CD4-positive, alpha-beta T cell treated with Interleukin-1 beta for 1 hour (primary cell): ENCODE measurements at places on chromosomes 7 and 10.

DNA sequence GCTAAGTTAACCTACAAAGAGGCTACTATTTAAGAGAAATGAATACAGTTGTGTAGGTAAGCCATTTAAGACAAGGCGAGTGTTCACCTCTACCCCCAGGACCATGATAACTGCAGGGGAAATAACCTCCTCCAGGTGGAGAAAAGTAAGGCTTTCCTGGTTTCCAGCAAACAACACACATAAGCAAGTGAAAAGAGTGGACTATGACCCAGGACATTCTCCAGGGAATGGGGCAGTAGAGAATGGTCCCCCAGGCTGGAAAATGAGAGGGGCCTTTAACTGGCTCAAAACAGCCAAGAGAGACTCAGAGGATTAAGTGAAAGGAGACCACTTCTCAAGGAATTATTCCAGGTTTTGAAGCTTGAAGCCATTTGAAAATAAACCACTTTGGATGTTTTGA, 101.0 kb upstream of the GJD4 start:
- DNase-seq = no peak

- DNase-seq = no peak
Observed at GRCh38 chr7:88071994-88072714, 138.1 kb downstream of the ADAM22 start.

DNA sequence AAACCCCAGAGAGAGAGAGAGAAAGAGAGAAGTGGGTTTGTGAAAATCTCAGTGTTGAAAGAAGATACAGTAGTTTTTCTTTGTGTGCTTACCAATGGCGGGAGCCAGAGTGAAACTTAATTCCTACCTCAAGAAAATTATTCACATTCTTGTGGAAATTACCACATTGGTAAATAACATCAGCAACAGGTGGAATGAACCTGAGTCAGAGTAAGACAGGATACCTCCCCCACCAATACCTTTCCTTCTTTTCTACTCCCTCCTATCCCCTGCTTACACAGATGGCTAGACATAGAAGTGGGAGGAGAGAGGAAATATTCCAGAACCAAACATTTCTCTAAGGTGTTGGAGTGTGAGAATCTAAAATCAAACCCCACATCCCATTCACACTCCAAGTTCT, 793.9 kb downstream of the SORCS3 start:
- no peak for DNase-seq

DNA sequence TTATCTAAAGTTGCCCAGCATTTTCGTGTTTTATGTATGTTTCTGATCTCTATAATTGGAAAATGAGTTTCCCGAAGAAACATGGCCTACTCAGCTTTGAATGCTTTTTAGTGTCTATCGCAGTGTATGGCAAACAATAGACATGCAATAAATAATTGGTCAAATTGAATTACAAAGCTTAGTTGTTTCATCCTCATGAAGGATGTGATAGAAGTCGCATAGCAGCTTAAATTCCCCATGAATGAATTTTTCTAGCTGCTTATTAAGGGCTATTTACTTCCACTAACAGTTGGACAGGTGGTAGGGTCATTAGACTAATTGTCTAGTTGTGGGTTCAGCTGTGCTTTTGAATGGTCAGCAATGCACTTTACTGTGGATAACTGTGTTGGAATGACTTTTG, 467.3 kb upstream of the MBL2 start:
- DNase-seq = no peak

- DNase-seq = no peak
Observed at GRCh38 chr10:131464789-131465188, 153.3 kb upstream of the TCERG1L start.

- no peak for DNase-seq
Observed at GRCh38 chr7:80253237-80253636, 118.6 kb downstream of the GNAI1 start.

DNA sequence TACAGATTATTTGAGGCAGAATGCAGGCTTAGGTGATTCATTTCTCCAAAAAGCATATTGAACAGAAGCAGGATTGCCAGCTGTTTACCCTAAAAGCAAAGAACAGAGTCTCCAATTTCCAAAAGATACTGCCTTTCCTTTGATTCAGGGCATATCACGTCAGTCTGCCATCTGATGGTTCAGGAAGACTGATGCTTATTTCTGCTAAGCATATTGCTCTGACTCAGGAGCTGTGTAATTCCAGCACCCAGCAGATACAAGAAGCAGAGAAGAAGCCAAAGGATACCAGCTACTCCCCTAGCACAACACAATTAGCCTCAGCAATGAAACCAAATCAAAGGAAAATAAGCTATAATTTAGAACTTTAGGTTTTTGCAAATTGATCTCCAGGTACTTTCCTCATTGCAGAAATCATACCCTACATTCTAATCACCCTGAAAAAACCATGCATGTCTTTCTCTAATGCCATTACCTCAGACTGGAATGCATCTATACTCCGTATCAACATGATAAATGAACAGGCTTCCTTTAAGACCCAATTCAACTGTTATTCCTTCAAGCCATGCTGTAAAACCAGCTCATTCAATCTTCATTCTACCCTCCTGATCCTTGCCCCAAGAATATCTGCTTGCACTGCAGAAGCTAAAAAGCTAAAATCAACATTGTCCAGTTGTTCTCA, 55.1 kb downstream of the ABI1 start:
- no peak for DNase-seq
